ENCODE measurements at places on chromosomes 16 and 17.

DNA sequence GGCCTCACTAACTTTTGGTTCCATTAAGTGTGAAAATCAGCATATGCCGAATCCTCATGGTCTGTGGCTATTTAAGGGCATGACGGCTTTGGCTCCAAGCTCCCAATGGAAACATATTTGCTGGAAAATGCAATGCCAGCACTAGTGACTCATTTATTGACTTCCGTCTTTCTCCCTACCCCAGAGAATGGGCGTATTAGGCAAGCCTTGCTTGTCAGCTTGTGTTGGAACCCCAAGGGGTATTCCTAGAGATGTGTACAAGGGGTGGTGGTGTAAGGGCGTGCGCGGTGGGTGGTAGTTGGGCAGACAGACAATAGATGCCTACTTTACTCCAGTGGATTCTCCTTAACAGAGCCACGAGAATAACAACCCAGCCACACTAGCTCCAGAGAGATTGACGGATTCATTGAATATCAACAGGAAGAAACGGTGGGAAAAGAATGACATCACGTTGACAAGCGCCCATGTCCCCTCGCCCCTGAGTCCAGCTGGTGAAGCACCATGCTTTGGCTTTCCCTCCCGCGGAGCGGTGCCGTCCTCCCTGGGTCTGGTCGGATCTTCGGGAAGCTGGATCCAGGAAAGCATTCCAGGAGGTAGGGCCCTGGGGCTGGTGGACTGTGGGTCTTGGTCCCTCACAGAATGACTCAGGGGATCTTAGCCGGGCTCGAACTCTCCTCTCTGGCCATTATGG is 10.3 kb downstream of the CD300LB start:
- DNase-seq: no peak

GRCh38 chr17:72104863-72105234 is 16.0 kb upstream of the SOX9 start:
- DNase-seq: no peak

DNA sequence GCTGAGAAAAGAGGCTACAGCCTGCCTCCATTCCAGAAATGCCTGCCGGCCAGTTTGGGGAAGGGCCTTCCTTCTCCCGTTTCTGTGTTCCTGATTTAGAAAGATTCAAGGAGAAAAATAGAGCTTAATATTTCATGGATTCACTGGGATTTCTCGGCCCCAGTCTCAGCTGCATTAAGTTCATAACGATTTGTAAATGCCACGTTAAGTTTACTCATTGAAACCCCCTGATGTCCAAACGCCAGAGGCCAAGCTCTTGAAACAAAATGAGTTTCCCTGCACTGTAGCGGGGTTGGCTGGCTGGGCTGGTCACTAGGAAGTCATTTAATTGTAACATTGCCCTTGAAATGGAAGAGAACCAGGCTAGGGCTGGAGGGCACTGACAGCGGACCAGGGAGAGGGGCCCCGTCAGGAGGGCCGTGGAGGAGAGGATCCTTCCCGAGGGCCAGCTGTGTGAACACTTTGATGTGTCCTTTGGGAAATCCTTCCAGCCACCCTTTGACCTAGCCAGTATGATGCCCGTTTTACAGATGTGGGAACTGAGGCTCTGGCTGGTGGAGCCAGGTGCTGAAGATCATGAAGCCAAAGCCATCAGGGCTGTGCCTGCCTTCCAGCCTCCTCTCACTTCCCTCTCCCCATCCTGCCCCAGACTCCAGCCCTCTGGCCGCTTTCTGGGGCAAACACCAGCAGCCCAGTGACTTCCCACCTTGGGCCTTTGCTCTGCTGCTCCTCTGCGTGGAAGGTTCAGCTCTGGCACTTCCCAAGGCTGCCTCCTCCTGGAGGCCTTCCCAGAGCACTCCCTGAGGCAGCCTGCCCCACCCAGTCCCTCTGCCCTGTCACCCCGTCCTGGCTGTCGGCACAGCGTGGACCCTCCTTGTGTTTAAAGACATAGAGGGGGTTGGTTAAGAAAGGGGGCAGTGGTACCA is 220.6 kb downstream of the KATNIP start:
- DNase-seq: no peak

- DNase-seq: no peak
Measured at GRCh38 chr17:57136355-57136754, 51.3 kb downstream of the AKAP1 start.

GRCh38 chr17:37024181-37024637 is 75.5 kb downstream of the AATF start:
- DNase-seq: no peak

- no peak for DNase-seq
Measured at GRCh38 chr17:1323336-1323735, 43.9 kb downstream of the TRARG1 start.

DNA sequence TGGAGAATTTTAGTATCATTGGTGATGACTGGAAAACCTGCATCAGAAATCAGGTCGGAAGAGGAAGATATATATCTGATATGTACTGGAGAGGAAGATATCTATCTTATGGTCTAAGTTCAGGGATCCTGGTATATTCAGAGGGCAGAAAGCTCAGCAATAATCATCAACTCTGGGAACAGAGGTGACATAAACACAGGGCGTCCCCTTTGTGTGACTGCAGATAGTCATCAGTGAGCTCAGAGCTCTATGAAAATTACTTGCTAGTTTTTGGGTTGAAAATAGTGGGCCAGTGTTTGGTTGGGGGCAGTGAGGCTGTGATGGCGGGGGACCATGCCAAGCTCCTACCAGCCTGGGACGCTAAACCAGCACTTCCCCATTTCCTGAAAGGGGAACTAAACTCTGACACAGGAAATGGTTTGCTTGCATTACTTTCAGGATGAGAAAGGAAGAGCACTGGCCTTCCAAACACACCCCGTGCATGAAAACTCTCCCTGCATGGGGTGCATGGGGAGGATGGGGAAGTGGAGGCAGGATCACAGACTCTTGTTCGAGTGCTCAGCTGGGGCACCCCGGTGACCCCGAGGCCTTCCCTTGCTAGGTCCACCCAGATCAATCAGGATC is 15.8 kb downstream of the NOD2 start:
- no peak for DNase-seq

Data from NCI-H187 treated with DMSO at 0.1 percent for 48 hours (cell line).